ENCODE measurements at places on chromosomes 3 and 15. TPM values are rescaled to one million over a fixed set of nuclear protein-coding genes. Genes with fewer than 3 reads are reported as not detected.

GRCh38 chr3:120764206-120764605 lies 21.7 kb downstream of the GTF2E1 start:
- no peak overlapping the region for H3K27ac ChIP-seq
- no peak for DNase-seq
- H3K4me1 ChIP-seq = no peaks in the 10 kb centered on the region
- H3K36me3 ChIP-seq = no peaks in the 10 kb centered on the region
- H3K4me3 ChIP-seq = no peak overlapping the region
- H3K27me3 ChIP-seq = no peaks in the 10 kb centered on the region

GRCh38 chr15:64246364-64247189 lies 83.8 kb upstream of the PPIB start:
- H3K4me3 ChIP-seq = no peak overlapping the region
- peak overlapping the region; percentile 91 for H3K27ac ChIP-seq
- H3K36me3 ChIP-seq = no peaks in the 10 kb centered on the region
- peak; percentile 37 for DNase-seq
- no peaks in the 10 kb centered on the region for H3K27me3 ChIP-seq
- peaks cover 15% of the 10 kb centered on the region for H3K4me1 ChIP-seq

- H3K27me3 ChIP-seq = no peaks in the 10 kb centered on the region
- no peak overlapping the region for H3K4me3 ChIP-seq
- peaks cover 45% of the 10 kb centered on the region for H3K4me1 ChIP-seq
- no peak overlapping the region for H3K27ac ChIP-seq
- no peak for DNase-seq
Observed at GRCh38 chr15:78073046-78073787, 4.3 kb downstream of the TBC1D2B start.

DNA sequence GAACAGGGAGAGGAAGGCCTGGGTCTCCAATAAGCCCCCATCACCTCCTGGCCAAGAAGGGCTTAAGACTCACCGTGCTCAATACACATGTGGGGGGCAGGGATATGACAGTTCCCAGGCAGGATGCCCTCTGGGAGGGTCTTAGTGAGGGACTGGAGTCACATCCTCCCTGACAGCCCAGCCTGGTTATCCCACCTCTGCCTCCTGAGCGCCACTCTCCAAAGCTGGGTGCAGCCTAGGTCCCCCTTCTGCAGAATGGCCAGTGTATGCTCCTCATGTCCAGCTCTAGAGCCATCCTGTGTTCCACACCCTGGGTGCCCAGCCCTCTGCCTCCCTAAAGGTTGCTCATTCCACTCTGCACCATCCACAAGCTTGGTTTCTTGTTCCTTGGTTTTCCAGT lies 1.2 kb upstream of the SHISA5 start:
- DNase-seq = no peak
- H3K27ac ChIP-seq = no peak overlapping the region
- no peaks in the 10 kb centered on the region for H3K27me3 ChIP-seq
- H3K4me3 ChIP-seq = no peak overlapping the region
- peaks cover 21% of the 10 kb centered on the region for H3K4me1 ChIP-seq

GRCh38 chr15:71434774-71435173 lies 319.5 kb downstream of the THSD4 start:
- no peaks in the 10 kb centered on the region for H3K36me3 ChIP-seq
- no peak overlapping the region for H3K4me3 ChIP-seq
- no peaks in the 10 kb centered on the region for H3K4me1 ChIP-seq
- H3K27me3 ChIP-seq = no peaks in the 10 kb centered on the region

DNA sequence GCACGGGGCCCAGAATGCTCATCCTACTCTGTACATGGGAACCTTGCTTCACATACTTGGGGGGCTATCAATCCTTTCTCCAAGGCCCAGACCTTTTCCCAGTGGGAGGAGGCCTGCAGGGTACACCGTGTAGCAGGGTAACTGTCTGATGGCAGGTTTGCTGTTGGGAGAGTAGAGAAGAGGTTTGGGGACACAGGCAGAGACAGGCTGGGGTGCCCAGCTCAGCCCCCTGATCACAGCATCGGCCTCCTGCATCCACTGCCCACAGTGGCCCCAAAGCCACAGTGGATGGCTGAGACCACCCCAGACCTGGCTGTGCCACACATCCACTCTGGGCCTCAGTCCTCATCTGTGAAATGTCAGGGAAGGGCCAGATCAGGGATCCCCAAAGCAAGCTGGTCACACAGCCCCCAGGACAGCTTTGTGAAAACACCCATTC lies 5.6 kb downstream of the CHRNA3 start:
- no peak overlapping the region for H3K27ac ChIP-seq
- H3K4me1 ChIP-seq = no peaks in the 10 kb centered on the region
- no peak for DNase-seq
- H3K27me3 ChIP-seq = peaks cover 14% of the 10 kb centered on the region
- H3K36me3 ChIP-seq = no peaks in the 10 kb centered on the region

- no peaks in the 10 kb centered on the region for H3K4me1 ChIP-seq
- no peaks in the 10 kb centered on the region for H3K36me3 ChIP-seq
- H3K27me3 ChIP-seq = no peaks in the 10 kb centered on the region
- no peak overlapping the region for H3K27ac ChIP-seq
- H3K4me3 ChIP-seq = no peak overlapping the region
Observed at GRCh38 chr3:13452490-13453335, 27.4 kb upstream of the HDAC11 start.

Gene BRK1
- 123 TPM for total RNA-seq
